ENCODE measurements at places on chromosomes 6 and 20. TPM values are rescaled to one million over a fixed set of nuclear protein-coding genes. Genes with fewer than 3 reads are reported as not detected.

Gene CTCFL
- total RNA-seq, result not detected

Gene RAET1L
- not detected for total RNA-seq

Gene MRPS18B
- total RNA-seq, result 84.2 TPM

Gene MYCT1
- total RNA-seq, result 0.13 TPM

Gene NOTCH4
- total RNA-seq, result 0.65 TPM

Gene HLA-DPB1
- total RNA-seq, result 21.0 TPM

Gene PSMB9
- 19.3 TPM for total RNA-seq

Gene ID4
- total RNA-seq, result 49.3 TPM

Gene KHDRBS2
- not detected for total RNA-seq

Gene CPXM1
- total RNA-seq, result 0.22 TPM

Gene PPP1R16B
- total RNA-seq, result not detected

Gene ZNF311
- total RNA-seq, result 2.1 TPM

Gene HSPA1L
- total RNA-seq, result 1.4 TPM

Gene LST1
- not detected for total RNA-seq

Gene SLC52A3
- total RNA-seq, result not detected

Gene ABHD16B
- total RNA-seq, result not detected

Gene MTG2
- total RNA-seq, result 14.7 TPM

Gene LTA
- not detected for total RNA-seq

Gene L3MBTL3
- 8.9 TPM for total RNA-seq

Gene TRIM15
- total RNA-seq, result not detected

Gene MYLK4
- total RNA-seq, result 0.97 TPM

Gene SLC22A2
- not detected for total RNA-seq

Gene OTOR
- not detected for total RNA-seq

Gene PROCR
- total RNA-seq, result 60.6 TPM

Gene BPIFA1
- total RNA-seq, result not detected
